ENCODE measurements at places on chromosomes 7 and 10.

- H3K27ac ChIP-seq: peak overlapping the region; percentile 71
- DNase-seq: peak; percentile 77
- no peaks in the 10 kb centered on the region for H3K27me3 ChIP-seq
- peaks cover 36% of the 10 kb centered on the region for H3K4me1 ChIP-seq
Measured at GRCh38 chr10:72309290-72310240, 35.8 kb downstream of the DDIT4 start.

DNA sequence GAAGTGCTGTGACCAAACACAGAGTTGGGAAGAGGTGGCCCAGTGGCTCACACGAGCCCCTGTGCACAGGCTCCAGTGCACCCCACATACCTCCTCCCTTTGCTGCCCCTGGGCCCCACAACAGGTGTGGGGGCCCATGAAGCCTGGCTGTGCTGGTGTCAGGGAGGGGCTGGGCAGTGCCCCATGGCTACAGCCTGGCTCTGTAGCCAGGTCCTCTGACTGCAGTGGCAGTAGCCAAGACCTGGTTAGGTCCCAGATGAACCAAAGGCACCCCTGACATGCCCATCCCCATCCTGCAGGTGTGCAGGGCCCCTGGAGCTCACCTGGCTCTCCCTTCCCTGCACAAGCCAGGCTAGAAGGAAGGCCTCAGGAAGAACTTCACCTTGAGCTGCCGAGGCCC lies 176.3 kb downstream of the GRID1 start:
- H3K4me3 ChIP-seq: no peak overlapping the region
- H3K27me3 ChIP-seq: no peaks in the 10 kb centered on the region
- H3K4me1 ChIP-seq: no peaks in the 10 kb centered on the region
- peak; percentile 64 for DNase-seq

DNA sequence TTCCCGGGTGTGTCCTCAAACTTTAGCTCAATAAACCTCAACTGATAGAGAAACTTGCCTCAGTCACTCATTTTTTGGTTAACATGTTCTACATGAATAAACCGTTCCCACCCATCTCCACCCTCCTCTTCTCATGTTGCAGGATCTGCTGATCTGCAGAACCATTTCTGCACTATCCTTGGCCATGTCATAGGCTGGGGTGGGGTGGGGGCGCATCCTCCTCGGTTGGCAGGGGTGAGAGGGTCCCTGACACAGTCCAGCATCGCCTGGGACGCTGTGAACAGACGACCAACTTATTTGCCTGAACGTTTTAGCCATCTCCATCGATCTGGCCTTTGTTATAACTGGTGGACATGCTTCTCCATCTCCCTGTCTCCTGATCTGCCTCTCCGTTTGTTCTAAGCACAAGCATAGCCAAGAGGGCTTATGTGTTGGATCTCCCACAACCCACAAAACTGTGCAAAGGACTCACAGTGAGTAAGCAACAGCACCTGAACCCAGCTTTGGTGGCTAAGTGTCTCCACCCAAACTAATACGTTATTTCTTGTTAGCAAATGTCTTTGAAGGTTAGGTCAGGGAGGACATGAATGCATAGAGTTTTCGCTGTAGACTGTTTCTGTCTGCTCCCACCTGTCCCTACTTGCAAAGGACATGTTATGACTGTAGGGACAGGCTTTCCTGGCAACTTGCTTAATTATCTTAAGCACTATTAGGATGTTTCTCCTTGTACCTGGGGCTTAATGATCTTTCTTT lies 51.7 kb downstream of the PRKCQ start:
- no peak for DNase-seq
- H3K36me3 ChIP-seq: no peaks in the 10 kb centered on the region
- no peaks in the 10 kb centered on the region for H3K27me3 ChIP-seq
- no peaks in the 10 kb centered on the region for H3K4me1 ChIP-seq
- H3K4me3 ChIP-seq: no peak overlapping the region
- peak overlapping the region; percentile 72 for H3K27ac ChIP-seq

DNA sequence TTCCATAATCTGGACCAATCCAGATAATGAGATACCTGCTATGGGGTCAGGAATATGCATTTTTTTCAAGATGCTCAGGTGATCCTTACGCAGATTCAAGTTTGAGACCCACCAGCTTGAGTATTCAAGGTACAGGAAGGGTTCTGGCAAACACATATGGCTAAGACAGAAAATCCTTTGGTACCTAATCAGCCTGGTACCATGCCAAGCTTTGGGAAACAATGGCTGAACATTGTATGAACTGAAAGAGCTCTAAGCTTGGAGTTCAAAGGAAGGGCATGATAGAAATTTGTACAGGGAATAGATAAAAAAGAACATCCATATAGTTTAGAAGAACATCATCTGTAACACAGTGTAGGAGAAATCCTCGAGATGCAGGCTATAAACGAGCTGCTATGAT lies 382.7 kb downstream of the THSD7A start:
- DNase-seq: no peak
- no peak overlapping the region for H3K27ac ChIP-seq
- H3K27me3 ChIP-seq: no peaks in the 10 kb centered on the region
- no peaks in the 10 kb centered on the region for H3K4me1 ChIP-seq

GRCh38 chr7:133837224-133837623 lies 289.9 kb upstream of the LRGUK start:
- H3K4me3 ChIP-seq: no peak overlapping the region
- H3K36me3 ChIP-seq: no peaks in the 10 kb centered on the region
- H3K4me1 ChIP-seq: no peaks in the 10 kb centered on the region
- H3K27ac ChIP-seq: no peak overlapping the region

GRCh38 chr7:142542942-142543341 lies 206.3 kb upstream of the PRSS1 start:
- H3K27ac ChIP-seq: no peak overlapping the region
- H3K27me3 ChIP-seq: no peaks in the 10 kb centered on the region
- DNase-seq: no peak

DNA sequence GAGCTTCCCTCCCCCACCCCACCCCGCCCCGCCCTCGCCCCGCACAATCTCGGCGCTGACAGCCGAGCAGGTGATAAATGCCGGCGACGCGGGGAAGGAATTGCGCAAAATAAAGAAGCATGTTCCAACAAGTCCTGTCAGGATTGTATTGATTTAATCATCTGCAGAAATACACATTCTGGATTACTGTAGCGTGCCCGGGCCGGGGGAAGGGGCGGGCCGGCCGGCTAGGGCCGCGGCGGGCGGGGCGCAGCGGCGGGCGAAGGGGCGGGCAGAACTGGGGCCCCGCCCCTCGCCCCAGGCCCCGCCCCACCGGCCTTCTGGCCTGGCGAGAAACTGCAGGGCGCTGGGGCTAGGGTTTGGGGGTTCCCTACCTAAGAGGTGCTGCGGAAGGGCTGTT lies 88.9 kb upstream of the PAX2 start:
- peak; percentile 36 for DNase-seq
- H3K36me3 ChIP-seq: no peaks in the 10 kb centered on the region
- H3K27ac ChIP-seq: no peak overlapping the region
- peaks cover 30% of the 10 kb centered on the region for H3K4me1 ChIP-seq

DNA sequence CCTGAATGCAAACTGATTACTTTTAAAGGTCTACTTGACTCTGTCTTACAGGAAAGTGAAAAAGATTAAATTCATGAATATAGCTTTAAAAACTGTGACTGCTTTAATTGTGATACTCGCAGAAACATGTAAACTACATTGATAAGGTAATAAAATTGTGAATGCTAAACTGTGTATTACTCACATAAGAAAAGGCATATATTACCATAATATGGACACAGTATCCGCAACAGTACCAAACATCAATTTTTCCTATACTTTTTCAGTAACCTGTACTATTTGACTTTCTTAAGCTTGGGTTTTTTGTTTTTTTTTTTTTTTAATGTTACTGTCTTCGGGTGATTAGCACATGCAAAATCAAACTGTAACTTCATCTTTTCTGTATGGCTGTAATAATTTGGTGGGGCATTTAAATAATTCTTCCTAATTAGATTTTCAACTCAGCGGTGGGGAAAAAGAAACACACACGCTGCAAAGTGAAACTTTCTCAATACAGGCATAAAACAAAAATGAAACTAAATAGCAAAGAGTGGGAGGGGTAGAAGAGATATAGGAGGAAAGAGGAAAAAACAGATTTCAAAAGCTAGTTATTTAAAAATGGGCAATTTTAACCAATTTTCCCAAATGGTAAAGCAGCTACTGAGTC lies 23.2 kb downstream of the NT5C3A start:
- H3K27ac ChIP-seq: peak overlapping the region; percentile 81
- H3K27me3 ChIP-seq: no peaks in the 10 kb centered on the region
- no peak for DNase-seq

DNA sequence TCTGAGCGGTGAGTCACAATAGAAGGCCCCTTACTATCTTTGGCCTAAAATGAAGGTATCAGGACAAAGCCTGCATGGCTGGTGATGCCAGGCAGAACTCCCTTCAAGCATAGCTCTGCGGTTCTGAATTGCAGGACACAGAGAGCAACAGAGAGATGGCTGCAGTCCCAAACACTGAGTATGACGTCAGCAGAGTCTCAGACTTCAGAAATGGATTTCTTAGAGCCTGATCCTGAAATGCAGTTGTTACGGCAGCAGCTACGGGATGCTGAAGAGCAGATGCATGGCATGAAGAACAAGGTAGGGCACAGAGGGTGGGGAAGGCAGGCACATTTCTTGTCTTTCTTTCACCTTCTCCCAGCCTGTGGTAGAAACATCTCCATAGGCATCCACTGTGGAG lies 13.5 kb downstream of the CCDC136 start:
- no peak for DNase-seq
- H3K27me3 ChIP-seq: no peaks in the 10 kb centered on the region
- H3K27ac ChIP-seq: no peak overlapping the region
- no peaks in the 10 kb centered on the region for H3K4me1 ChIP-seq
- H3K4me3 ChIP-seq: no peak overlapping the region
- no peaks in the 10 kb centered on the region for H3K36me3 ChIP-seq

DNA sequence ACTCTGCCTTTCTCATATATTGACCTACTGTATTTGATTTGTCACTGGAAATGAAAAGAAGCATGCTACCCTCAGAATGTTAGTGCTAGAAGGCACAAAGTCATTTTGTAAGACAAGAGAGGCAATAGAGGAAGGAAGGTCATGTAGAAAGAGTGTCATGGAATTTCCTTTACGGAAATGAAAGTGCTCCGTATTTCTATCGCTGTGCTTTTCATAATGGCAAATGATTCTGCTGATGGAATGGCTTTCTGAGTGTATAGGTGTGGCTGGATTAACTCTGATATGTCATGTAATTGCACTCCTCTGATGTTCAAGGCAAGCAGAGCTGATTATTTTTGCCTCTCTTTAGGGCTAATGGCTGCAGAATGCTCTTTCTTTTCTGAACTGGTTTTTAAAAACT lies 15.5 kb upstream of the STEAP4 start:
- H3K36me3 ChIP-seq: no peaks in the 10 kb centered on the region
- peaks cover 30% of the 10 kb centered on the region for H3K4me1 ChIP-seq
- H3K27me3 ChIP-seq: no peaks in the 10 kb centered on the region
- peak overlapping the region; percentile 60 for H3K27ac ChIP-seq

DNA sequence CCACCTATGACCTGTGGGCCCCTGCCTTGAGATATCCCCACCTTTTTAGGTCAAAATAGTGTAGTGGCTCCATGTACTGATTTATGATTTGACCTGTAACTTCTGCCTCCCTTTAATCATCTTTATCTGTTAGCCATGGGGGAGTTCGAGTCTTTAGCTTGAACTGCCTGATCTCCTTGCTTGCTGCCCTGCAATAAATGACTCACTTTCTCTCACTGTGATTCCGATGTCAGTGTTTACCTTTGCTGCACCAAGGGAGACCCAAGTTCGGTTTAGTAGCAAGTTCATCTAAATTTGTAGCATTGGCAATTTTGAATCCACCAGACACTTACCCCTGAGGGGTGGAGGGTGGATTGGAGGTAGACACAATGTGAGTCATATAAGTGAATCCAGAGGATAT lies 814.6 kb upstream of the AUTS2 start:
- no peaks in the 10 kb centered on the region for H3K27me3 ChIP-seq
- H3K36me3 ChIP-seq: no peaks in the 10 kb centered on the region
- no peak for DNase-seq

DNA sequence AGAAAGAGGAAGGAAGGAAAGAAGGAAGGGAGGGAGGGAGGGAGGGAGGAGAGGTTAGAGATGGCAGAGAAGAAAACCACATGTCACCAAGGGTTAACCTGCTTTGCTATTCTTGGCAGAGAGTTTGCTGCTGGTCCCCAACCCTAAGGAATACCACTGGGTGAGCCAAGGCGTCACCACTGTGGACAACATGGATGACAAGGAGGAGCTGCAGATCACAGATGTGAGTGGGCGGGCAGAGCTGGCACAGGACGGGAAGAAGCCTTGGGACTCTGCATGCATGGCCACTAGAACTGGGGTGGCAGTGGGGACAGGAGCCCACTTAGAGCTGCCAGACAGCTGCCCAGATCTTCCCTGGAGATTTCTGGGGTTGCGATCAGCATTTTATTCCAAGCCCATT lies 17.2 kb upstream of the MYH16 start:
- no peak for DNase-seq
- H3K36me3 ChIP-seq: no peaks in the 10 kb centered on the region
- H3K27ac ChIP-seq: no peak overlapping the region

GRCh38 chr10:86162036-86162435 lies 204.6 kb downstream of the GRID1 start:
- H3K4me1 ChIP-seq: no peaks in the 10 kb centered on the region
- no peak overlapping the region for H3K4me3 ChIP-seq
- H3K27ac ChIP-seq: no peak overlapping the region
- H3K36me3 ChIP-seq: no peaks in the 10 kb centered on the region
- H3K27me3 ChIP-seq: no peaks in the 10 kb centered on the region

DNA sequence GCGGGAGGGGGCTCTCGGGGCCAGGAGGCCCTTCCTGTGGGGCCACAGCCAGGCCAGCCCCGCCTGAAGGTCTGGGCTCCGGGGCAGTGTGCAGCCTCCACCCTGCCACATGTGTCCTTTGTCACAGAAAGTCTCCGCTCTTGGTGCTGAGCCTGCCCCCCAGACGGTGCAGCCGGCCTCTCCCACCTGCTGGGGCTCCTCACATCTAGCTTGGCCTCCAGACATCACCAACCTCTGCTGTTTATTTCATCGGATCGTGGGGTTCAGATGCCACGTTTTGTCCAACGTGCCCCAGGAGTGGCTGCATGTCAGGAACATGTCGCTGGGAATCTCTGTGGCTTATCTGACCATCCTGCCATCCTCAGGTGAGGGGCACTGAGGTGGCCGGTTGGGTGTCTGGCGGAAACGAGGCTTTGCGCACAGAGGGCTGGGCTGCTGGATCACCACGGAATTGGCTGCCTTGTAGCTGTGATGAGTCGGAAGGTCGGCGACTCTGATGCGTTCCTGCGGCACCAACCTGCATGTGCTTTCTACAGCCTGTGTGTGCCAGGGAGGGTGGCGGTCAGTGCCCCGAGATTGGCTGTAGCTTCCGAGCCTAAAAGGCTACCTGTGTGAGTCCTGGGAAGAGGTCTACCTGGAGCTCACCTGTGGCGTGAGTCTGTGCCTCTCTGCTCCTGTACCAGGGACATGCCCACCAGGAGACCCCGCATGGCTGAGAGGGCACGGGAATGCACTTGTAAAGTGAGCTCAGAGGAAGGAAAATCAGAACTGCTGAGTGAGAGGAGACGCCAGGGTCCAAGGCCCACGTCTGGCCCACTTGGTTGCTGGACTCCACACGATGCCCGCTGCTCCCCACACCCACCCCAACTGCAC lies 316.4 kb downstream of the DNAJB6 start:
- no peaks in the 10 kb centered on the region for H3K27me3 ChIP-seq
- no peak overlapping the region for H3K4me3 ChIP-seq
- no peak overlapping the region for H3K27ac ChIP-seq
- DNase-seq: peak; percentile 67

- H3K36me3 ChIP-seq: no peaks in the 10 kb centered on the region
- H3K27me3 ChIP-seq: no peaks in the 10 kb centered on the region
- H3K27ac ChIP-seq: no peak overlapping the region
- no peaks in the 10 kb centered on the region for H3K4me1 ChIP-seq
Measured at GRCh38 chr10:125370578-125370977, 210.2 kb upstream of the CTBP2 start.
